ENCODE measurements at places on chromosomes 4 and X.

- no peak for DNase-seq
Measured at GRCh38 chr4:146247356-146247755, 33.0 kb downstream of the REELD1 start.

- DNase-seq: no peak
Measured at GRCh38 chr4:1231637-1232360, 17.1 kb downstream of the CTBP1 start.

DNA sequence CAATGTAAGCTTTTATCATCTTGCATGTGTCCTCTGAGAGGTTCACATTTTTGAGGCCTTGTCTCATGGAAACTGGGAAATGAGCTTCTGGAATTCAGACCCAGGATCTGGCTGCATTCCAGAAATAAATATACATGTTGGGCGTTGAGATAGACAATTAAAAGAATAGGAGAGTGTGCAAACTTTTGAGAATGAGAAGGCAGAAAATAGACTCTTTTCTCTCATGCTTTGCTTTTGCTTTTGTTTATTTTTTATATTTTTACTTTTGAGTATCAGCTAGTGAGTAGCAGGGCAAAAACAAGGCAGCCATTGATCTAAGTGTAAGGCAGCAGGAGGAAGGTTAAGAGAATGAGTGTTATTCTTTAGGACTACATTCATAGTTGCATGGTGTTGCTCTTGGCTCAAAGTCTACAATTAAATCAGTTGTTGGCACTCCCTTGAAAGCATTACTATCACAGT lies 12.4 kb downstream of the SHROOM3 start:
- DNase-seq: no peak

GRCh38 chr4:177509226-177509745 lies 67.0 kb upstream of the AGA start:
- DNase-seq: no peak

DNA sequence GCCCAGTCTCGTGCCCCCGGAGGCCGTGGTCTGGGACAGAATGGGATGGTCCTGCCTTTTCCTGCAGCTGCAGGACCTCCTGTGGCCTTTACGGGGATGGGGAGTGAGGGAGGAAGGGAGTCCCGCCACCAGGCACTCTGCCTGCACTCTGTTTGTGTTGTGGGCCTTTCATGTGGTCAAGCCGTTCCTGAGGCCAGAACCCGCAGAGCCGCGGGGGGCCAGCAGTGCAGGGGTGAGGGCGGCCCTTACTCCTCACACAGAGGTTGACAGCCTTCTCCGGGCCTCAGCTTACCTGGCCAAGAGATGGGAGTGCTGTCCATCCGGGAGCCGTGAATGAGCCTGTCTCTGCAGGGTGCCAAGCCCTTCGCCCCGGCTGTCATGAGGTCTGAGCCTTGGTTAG lies 230.7 kb downstream of the AFAP1 start:
- DNase-seq: no peak

GRCh38 chr4:73776321-73776729 lies 36.0 kb downstream of the CXCL8 start:
- peak; percentile 37 for DNase-seq

DNA sequence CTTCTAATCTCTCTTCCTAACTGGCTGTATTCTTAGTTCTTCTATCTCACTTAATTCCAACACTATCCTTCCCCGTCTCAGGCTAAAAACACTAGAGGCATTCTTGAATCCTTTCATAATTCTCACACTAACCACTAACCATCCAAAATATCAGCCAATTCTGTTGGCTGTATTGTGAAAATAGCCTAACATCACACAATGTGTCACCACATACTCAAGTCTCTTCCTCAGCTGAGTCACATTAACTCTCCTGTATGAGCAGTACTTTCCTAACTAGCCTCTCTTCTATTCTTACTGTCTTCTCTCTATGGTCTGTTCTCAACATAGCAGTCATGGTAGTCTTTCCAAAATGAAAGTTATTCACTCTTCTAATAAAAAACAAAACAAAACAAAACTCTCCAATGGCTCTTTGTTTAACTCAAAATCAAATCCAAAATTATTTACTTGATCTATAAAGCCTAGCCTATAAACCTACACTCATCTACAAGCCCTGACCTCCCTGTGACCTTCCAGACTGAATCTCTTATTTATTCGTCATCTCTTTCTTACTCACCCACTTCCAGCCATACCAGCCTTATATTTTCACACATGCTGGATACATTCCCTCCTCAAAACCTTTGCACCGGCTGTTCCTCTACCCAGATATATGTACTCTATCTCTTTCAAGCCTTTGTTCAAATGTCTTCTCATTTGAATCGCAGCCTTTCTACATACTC lies 445.9 kb downstream of the TLL1 start:
- DNase-seq: no peak

GRCh38 chr4:67332627-67333026 lies 212.7 kb downstream of the CENPC start:
- no peak for DNase-seq

DNA sequence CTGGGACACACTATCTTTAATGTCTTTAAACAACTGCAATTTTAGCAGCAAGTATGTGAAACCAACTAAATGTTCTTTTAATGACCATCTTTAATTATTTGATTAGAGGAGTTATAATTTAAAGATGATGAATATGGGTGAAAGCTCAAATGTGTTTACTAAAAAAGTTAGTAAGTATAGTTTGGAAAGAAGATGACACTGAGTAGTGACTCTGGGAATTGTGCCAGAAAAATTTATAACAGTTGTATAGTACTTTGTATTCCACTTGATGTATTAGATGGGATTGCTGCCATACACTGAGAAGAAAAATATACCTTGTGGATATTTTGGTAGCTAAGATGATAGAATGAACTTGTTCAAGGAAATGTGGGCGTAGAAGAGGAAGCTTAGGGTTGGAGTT lies 19.5 kb upstream of the PACRGL start:
- DNase-seq: no peak

- no peak for DNase-seq
Measured at GRCh38 chr4:81789741-81790399, 318.2 kb upstream of the RASGEF1B start.

- no peak for DNase-seq
Measured at GRCh38 chr4:143559757-143560147, 46.2 kb downstream of the SMARCA5 start.

DNA sequence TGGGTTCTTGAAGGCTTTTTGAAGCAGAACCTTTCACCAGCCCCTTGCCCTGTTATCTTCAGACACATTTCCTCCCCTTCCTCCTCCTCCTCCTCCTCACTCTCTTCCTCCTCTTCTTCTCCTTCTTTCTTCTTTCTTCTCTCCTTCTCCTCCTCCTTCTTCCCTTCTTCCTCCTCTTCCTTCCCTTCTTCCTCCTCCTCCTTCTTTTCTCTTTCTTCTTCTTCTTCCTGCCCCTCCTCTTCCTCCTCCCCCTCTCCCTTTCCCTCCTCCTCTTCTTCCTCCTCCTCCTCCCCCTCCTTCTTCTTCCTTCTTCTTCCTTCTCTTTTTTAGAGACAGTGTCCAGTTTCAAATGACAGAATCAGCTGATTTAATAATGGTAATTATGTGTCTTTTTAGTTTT lies 226.0 kb downstream of the DKK2 start:
- no peak for DNase-seq

DNA sequence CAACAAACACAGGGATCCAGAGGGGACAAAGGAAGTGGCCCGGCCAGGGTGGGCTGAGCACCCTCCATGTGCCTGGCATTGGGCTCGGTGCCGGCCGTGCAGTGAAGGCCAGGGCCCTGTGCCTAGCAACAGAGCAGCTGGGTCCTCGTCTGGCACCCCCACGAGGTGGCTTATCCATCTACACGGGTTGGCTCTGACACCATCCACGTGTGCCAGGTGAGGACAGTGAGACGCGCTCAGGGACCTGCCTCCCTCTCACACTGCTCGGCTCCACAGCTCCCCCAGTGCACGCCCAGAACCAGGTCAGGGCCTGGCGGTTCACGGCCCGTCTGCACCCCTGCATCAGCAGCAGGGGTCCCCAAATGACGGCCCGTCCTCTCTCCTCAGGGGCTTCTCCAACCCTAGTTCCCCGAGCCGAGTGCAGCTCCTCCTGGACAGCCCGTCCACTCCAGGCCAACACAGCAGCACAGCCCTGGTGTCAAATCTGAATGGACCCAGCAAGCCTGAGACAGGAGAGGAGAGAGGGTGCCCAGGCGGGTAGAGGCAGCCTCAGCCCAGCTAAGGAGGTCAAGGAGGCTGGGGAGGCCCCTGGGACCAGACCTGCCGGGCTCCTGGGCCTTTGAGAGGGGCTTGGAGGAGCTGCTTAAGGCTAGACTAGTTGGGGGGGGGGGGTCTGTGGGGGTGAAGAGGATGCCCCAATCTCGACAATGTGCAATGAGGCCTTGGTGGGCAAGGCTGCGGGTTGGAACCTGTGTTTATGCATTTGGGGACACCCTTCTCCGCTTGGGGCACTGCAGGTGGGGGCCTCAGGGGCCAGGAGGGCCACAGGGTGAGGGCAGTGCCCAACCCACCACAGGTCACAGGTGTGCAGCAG lies 113.6 kb downstream of the FAM53A start:
- DNase-seq: no peak

DNA sequence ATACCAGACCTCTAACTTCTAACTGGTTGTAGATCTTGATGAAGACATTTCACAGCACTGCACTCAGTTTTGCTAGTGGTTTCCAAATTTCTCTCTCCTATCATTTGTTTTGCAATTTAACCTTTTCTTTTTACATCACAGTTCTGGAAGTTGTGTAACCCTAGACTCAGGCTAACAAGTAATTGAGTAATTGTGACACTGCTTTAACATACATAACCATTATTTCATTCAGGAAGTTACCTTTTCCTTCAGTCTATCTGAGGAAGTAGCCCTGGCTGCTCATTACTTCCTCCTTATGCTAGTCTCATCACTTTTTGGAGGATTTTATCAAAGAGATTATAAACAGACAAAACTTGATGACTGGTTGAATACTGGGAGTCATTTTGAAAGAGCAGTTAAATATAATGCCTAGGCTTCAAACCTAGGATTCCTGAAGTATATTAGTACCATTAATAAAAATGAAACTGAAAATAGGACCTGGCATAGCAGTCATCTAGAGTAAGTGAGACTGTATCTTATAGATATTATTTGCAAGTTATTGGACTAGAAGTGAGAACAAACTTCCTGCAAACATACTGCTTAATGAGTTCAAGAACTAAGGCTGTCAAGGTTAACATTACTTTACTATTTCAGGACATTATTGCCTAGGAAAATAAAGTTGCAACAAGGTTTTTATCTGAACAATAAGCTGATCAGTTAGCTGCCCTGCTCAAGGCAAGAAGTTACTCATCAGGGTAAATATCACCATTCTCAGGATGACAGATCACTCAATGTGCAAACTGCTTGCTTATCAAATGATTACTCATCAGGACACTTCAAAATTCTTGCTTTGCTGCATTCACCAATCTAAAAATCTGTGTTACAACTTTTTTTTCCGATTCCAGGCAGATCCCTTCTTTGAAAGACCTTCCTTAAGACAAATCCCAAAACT lies 25.6 kb upstream of the TEX13C start:
- DNase-seq: no peak

- DNase-seq: no peak
Measured at GRCh38 chrX:37485429-37485828, 86.0 kb upstream of the LANCL3 start.

DNA sequence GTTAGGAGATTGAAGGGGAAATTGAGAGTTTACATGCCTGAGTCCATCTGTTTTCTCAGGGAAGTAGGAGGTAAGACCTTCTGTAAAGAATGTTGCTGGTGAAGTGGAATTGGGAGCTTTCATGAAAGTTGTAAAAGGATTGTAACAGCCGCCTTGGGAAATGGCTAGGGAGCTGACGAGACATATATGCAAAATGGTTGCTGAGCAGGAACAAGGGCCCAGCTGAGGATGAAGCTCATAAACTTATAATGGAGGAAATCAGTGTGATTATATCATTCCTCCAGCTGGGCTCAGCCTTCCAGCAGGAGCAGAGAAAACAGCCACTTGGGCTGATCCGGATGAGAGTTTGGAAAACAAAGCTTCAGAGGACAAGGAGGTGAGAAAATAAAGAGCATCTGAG lies 208.7 kb downstream of the MAPK10 start:
- DNase-seq: no peak

- DNase-seq: no peak
Measured at GRCh38 chrX:68061206-68061535, 372.1 kb downstream of the OPHN1 start.

DNA sequence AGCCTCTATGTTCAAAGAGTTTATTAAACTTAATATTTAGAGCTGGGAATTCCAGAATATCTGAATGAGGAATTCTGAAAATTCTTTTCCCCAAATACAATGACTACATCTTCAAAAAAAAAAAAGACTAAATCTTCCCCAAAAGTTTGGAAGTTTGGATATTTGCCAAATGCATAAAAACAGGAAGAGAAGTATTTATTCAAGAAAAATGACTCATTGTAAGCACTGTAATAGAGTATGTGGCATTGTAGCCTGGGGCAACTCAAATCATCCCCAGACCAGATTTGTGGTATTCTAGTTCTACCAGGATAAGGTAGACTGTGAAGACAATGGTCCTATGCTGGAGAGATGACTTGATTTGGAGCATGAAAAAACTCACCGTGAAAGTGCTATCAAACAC lies 78.5 kb upstream of the PDHA2 start:
- DNase-seq: no peak

GRCh38 chr4:81836716-81837115 lies 365.0 kb upstream of the RASGEF1B start:
- no peak for DNase-seq

GRCh38 chr4:132026816-132027215 lies 1122.3 kb upstream of the PCDH10 start:
- DNase-seq: peak; percentile 5

GRCh38 chr4:84455697-84456096 lies 43.4 kb downstream of the NKX6-1 start:
- no peak for DNase-seq

GRCh38 chrX:115449742-115450141 lies 111.2 kb upstream of the PLS3 start:
- no peak for DNase-seq

DNA sequence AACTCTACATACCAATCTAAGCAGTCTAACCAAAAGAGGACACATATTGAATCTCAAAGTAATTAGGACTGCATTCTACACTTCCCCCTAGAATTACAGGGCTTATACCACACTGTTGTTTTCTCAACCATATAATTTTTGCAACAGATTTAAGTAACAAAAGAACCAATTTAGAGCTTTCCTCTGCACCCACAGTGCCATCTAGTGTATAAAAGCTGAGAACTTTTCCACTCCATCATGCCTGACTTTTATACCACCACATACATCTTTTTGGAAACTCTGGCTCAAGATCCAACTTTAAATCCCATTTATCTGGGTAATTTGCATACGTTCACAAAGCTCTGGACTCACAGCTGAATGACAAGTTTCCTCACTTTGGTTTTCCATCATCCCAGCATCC lies 99.5 kb downstream of the EFHC2 start:
- DNase-seq: no peak

GRCh38 chrX:6291444-6291843 lies 62.8 kb upstream of the NLGN4X start:
- DNase-seq: no peak

DNA sequence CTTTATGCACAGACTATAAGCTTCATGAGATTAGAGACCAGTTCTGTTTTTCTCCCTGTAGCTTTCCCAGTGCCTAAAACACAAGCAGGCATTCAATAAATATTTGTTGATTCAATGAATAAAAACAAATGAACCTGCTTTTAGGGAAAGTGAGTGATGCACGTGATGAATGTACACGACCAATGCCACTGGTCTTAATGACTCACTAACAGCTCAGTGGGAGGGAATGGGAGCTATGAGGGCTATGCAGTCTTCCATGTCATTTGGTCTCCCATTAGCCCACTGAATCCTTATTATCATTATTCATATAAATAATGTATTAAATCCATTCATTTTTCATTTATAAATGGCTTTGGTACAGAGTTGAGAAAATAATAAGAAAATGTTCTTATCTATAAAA lies 247.4 kb downstream of the FBXO8 start:
- peak; percentile 7 for DNase-seq

- no peak for DNase-seq
Measured at GRCh38 chrX:97860226-97860625, 976.5 kb downstream of the RPA4 start.

All from NCI-H1092 (cell line).